ENCODE measurements at places on chromosomes 6 and 20.
A peak's percentile ranks its signal among the peaks of the same experiment; 100 is the strongest.

DNA sequence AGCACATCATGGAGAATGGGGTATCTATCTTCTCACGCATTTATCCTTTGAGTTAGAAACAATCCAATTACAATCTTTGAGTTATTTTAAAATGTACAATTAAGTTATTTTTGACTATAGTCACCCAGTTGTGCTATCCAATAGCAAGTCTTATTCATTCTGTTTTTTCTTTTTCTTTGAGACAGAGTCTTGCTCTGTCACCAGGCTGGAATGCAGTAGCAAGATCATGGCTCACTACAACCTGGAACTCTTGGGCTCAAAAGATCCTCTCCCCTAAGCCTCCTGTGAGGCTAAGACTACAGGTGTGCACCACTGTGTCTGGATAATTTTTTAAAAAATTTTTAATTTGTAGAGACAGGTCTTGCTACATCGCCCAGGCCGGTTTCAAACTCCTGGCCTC lies 201.5 kb upstream of the ZNF217 start:
- no peak for DNase-seq

DNA sequence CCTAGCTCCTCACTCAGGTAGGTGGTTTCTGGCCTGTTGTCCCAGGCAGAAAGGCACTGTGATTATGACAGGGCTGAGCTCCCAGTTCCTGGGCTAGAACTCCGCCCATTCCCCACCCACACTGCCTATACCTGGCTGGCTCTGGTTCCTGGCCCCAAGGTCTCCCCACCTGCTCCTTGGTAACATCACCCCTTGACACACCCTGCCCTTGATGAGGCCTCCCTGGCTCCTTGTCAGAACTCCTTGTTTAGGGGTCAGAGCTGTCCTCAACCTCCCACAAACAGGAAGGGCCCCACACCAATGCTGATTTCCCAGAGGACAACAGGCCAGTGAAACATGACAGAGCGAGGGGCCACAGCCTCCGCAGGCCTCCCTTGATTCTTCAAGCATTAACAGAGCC lies 15.5 kb upstream of the MYMX start:
- no peak for DNase-seq

GRCh38 chr6:2556761-2557160 lies 194.0 kb downstream of the MYLK4 start:
- no peak for DNase-seq

- DNase-seq = no peak
Measured at GRCh38 chr6:151440930-151441329, 11.0 kb downstream of the RMND1 start.

- peak; percentile 38 for DNase-seq
Measured at GRCh38 chr20:59222253-59223181, 58.9 kb downstream of the ZNF831 start.

DNA sequence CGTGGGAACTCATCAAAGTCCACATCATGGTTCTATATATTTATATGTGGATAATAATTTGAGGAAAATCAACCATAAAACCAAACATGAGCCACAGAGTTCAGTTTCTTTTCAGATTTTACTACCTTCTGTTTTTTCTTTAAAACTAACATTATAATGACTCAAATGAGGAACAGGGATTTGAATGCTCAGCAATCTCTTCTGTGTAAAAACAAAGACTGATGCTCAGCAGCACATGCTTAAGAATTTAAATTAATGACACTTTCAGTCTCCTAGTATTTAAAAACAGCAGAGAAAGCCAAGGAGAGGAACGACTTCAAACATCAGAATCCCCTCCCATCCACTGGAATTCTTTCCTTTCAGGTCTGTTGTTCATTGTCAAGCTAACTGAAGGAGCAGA lies 72.7 kb downstream of the PSMG4 start:
- no peak for DNase-seq

GRCh38 chr6:148464319-148465010 lies 121.8 kb downstream of the SASH1 start:
- DNase-seq = peak; percentile 55

DNA sequence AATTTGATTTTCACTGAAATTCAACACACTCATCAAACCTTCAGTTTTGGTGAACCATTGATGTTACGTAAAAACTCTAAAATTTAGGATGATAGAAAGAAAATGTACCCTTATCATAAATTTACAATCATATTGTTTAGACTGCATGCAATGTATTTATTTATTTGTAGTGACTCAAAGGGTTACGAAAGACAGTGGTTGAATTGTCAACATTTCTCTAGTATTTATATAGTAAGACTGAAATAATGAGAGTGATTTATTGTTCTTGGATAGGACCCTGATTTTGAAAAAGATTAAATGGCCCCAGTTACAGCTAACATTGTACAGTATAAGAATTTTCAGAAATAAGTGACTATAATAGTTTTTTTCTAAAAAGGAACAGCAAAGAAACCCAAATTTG lies 591.5 kb downstream of the RFPL4B start:
- DNase-seq = no peak

- DNase-seq = no peak
Measured at GRCh38 chr6:21321531-21321930, 272.0 kb upstream of the SOX4 start.

- DNase-seq = no peak
Measured at GRCh38 chr6:169093066-169093723, 160.5 kb downstream of the THBS2 start.

DNA sequence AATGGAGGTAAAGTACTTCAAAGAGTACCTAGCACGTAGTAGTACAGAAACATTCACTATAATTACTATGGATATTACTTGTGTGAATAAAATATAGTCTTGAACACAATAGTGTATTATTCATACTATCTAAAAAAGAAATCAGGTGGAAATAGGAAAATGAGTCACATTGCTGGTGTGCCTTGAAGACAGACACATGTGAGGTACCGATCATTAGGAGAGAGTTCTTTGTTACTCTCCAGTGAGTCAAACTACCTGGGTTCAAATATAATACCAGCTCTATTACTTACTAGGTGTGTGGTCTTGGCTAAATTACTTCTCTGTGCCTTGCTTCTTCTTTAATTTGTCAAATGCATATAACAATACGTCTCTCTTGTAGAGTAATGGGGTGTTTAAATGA lies 50.8 kb upstream of the BEND6 start:
- DNase-seq = no peak

DNA sequence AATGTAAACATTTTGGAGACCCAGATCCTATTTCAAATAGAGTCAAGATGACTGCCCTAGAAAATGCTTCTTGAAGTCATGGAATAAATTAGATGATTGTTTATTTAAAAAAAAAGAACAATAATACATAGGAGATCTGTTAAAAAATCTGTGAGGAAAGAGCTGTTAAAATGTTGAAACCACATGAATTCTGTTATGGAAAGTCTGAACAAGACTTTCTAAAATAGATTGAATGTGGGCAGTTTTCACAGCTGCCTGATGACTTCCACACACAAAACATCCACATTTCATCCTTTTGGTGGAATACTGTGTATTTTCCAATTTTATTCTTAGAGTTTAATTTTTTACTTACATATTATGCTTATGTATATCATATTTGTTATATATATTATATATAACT lies 186.1 kb downstream of the LAMA2 start:
- no peak for DNase-seq

GRCh38 chr6:108621117-108621516 lies 60.4 kb downstream of the FOXO3 start:
- no peak for DNase-seq

DNA sequence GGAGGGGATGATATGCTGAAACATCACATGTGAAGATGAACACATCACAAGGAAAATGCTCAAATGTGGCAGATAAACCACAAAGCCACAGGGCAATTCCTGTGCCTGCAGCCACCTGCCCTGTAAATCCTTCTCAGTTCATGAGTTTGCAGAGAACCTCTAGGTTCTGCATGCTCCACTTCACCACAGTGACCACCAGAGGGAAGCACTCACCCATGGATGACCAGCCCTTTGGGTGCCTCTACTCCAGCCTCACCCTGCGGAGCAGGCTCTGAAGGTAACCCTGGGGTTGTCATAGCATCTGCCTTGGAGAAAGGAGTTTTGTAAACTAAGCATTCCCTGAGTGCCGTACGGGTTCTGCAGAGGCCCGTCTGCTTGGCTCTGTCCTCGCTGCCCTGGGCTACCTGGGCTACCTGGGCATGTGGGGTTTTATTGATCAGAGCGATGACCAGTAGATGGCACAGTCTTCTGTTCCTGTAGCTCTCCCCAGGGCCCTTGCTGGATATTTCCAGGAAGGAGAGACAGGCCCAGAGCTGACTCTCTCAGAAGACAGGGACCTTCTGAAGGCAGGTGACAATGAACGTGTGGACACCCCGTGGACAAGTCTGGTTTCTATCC lies 31.7 kb upstream of the CST1 start:
- DNase-seq = no peak

DNA sequence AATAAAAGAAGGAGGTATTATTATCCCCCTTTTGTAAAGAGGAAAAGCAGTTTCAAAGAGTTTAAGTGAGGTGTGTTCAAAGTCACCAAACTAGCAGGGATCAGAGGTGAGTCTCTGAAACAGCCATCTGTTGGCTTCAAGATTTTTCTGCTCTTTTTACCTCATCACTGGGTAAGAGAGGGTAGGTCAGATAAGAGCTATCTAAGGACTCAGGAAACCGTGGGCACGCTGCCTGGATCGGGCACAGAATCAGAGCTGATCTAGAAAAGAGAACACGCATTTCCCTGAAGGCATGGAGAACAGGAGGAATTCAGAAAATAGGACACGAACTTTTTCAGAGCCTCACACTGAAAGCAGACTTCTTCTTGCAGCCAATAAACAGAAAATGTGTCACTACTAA lies 65.8 kb upstream of the LY86 start:
- DNase-seq = no peak

DNA sequence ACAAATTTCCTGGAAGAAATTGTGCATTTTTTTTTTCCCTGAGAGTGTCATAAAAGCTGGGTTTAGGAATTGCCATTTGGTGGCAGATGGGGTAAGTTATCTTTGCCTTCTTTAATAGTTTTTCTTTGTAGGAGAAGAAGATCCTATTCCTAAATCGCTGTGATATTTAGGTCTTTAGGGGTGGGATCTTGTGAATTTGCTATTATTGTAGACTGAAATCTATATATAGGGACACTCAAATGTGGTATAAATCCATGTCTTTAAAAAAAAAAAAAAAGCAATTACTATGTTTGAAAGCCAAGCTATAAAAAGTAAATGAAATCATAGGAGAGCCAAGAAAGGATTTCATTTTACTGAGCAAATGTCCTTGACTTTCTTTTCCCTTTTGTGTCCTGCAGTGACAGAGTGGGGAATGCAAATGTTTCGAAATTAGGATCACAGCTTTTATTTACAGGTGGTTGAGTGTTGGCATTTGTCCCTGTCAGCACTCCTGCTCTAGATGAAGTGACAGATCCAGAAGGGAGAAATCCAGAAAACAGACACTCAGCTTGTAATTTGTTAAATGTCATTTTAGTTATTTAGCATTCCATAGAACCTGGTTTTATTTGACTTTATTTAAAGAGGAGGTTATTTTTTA lies 29.4 kb downstream of the TIAM2 start:
- no peak for DNase-seq

DNA sequence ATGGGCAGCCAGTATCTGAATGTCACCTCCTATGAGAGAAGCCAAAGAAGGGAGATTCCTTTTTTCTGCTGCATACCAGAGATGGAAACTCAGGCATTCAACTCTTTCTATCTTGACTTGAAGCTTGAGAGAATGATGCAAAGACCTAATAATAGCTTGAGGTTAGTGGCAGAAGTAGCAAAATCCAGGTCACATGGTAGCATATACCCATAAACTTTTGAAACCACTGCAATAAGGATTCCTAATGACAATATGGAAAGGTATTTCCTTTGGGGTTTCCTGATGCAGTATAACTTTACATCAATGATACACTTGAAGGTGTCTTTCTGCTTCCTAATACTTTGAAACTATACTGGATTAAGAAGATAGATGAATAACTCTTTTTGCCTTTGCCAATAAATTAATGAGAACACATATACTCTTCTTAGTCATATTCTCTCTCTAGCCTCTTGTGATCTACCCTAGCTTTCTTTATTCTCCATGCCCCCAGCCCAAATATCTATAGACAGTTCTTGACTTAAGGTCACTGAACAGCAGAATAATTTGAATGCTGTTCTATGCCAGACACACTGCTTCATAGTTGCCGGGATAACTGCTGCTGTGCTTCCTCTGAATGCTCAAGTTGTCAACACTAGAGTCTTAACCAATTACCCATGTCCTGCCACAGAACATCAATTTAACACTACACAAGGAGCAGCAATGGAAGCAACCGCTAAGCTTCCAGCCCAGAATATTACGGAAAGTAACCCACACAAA lies 155.5 kb upstream of the SIM1 start:
- DNase-seq = no peak

DNA sequence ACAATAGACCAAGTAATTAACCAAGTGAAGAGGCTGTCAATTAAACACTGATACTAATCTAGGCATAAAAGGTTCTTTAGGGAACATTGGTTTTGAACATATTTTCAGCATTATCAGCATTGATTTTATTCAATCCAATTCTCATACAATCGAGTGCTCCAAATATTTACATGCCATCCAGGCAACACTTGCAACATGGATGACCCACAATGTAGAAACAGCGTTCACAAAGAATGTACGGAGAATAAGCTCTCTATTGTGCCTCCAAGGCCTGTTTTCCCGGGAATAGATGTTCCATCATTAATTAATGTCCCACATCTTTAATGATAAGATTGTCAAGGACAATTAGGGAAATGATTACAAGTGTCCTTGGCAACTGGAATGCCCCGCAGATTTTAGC lies 117.4 kb downstream of the RFX6 start:
- DNase-seq = no peak

GRCh38 chr6:11812951-11813350 lies 34.3 kb upstream of the ADTRP start:
- DNase-seq = no peak

- DNase-seq = no peak
Measured at GRCh38 chr6:113447088-113447831, 409.9 kb upstream of the MARCKS start.

GRCh38 chr6:38194589-38194988 lies 375.1 kb downstream of the ZFAND3 start:
- no peak for DNase-seq

DNA sequence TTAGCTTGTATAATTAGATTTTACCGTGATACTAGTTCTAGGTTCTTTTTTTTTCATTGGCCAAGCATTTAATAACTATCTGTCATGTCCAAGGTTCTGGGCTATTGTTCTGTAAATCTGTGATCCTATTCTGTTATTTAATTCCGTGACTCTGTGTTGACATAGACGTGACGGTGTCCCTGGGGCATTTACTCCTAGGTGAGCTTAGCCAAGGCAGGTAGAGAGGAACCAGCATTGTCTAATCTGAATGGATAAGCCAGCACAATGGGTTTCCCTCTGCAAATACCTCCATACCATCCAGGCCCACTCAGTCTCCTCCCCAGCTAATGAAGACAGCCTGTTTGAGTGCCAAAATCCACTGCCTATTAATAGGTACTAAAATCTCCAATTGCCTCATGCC lies 8.9 kb upstream of the CDSN start:
- no peak for DNase-seq

- no peak for DNase-seq
Measured at GRCh38 chr6:149389509-149390297, 10.4 kb upstream of the SUMO4 start.
